ENCODE measurements at places on chromosomes 13 and 19.

DNA sequence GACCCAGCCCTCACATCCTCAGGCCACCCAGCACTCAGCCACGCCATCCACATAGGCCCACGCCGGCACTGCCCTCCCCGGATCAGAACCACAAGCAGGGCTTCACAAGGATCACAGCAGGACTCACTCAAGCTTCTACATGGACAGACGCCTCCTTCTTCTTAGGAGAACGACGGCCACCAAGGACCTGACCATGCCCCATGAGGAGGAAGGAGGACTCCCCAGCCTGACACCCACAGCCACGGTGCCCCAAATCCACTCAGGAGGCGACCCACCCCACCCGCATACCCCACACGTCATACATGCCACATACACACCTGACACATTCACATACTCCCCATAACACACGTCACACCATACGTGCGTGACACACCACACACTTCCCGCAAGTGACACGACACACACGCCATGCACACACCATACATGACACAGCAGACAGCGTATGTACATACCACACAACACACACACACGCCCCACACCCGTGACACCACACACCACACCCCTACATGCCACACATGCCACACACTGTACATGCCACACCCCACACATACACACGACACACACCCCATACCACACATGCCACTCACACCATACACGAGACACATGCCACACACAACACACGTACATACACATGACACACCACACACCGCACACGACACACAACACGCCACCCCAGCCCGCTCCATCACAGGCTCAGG lies 50.4 kb downstream of the MLLT1 start:
- no peak for DNase-seq

- DNase-seq, result no peak
Observed at GRCh38 chr13:113052971-113053370, 52.6 kb upstream of the F7 start.

GRCh38 chr19:4633140-4633967 lies 6.0 kb upstream of the TNFAIP8L1 start:
- peak; percentile 20 for DNase-seq

- DNase-seq, result no peak
Observed at GRCh38 chr13:76647550-76647949, 238.7 kb downstream of the KCTD12 start.

DNA sequence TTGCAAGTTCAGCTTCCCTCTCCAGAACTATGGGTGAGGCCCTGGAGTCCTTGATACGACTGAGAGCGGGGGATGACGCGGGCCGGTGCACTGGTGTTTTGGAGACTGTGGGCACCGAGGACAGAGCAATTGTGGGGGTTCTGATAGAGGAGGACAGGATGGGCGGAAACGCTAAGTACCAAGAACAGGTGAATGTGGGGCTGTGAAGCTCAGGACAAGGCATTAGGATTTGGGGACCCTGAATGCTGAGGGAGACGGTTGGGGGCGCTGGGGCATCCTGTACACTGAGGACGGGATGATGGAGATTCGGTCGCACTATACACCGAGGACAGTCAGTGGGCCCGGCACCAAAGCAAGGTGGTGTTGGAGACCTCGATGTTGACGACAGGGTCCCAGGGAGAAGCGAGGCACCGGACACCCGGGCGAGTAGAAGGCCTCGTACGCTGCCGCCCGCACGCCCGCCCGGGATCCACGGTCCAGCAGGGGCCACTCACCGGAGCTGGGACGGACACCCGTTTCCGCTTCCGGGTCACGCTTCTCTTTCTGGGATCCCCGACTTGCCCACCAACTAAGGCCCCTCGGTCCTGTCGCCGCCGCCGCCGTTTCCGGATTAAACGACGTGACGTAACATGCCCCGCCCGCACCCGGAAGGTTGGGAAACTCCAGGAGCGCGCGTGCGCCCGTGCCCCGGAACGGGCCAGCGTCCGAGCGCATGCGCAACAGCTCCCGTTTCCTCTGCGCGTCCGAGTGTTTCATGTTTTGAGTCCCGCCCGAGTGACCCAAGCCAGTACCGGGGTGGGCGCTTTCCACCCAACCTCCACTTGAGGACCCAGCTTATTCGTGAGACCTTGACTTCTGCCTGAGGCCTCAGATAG lies at the start of gene CHMP2A:
Gene CHMP2A, minus strand, starts transcription at position 612 of the 875 bp plus-strand sequence. CDS start 893 bp downstream, outside the sequence.
- DNase-seq, result peak; percentile 97

DNA sequence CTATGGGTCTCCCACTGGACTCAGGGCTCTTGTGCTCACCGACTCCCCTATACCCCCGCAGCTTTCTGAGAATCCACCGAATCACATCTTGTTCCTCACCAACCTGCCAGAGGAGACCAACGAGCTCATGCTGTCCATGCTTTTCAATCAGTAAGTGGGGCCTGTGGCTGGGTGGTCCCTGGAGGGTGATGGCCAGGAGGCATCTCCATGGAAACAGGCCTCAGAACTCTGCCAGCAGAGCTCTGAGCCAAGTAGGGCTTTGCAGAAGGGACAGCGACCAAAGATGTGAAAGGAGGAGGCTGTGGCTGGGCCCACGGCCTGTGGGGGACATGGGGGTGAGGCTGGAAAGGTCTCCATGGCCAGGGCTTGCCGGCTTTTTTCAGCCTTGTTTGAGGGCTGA lies 11.8 kb upstream of the MIA start:
- no peak for DNase-seq

GRCh38 chr19:45117671-45118070 lies 24.7 kb downstream of the PPP1R37 start:
- no peak for DNase-seq

- DNase-seq, result no peak
Observed at GRCh38 chr13:23636360-23636759, 66.1 kb downstream of the TNFRSF19 start.

DNA sequence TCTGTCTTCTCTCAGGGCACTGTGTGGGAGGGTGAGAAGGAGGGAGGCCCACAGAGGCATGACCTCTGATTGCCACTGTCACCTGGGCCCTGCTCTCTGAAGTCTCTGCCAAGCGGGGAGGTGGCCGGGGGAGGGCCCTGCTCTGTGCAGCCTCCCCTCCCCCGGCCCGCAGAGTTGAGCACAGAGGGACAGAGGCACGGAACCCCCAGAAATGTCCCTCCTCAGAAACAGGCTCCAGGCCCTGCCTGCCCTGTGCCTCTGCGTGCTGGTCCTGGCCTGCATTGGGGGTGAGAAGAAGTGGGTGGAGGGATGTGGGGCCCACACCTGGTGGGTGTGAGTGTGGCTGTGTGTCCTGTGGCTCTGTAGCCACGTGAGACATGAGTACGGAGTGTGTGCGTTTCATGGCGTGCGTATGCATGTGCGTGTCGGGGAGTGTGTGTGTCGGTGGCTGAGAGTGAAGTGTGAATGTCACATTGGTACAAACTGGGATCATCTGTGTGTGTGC lies at the start of gene APOC4:
Gene APOC4, plus strand, starts transcription at position 171 of the 505 bp plus-strand sequence. Its CDS starts 41 bp downstream, at position 212.
- DNase-seq, result no peak

DNA sequence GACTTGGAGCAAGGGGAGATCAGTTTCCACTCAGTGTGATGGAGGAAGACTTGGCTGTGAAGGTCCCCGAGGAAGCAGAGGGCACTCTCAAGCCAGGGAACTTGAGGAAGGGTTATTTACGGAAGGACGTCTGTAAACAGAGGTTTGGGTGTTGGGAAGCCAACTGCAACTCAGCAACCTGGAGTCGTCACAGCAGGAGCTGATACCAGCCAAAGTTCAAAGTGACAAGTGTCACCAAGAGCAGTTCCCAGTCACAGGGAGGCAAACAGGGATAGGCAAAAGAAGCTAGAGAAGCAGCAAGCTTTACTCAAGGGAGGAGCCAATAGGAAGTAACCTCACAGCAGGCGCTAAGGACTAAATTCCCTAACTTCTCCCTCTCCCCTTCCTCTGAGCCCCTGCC lies 205.5 kb downstream of the EFNB2 start:
- DNase-seq, result no peak

DNA sequence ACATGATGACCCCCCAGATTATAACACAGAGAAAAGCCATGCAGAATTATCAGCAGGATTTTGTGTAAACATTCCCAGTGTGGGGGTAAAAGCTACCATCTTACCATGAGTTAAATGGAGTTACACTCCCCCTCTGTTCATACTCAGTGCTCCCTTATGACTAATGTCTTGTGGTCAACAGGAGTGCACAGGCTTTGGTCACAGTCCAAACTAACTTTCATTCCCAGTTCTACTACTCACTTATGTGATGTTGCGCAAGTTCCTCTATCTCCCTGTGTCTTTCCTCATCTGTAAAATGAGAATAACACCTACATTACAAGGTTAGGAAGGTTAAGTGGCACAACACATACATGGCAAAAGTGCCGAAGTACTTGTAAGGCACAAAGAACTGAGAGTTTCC lies 277.9 kb downstream of the RBM26 start:
- no peak for DNase-seq

GRCh38 chr13:39463611-39464010 lies 139.4 kb downstream of the LHFPL6 start:
- no peak for DNase-seq

GRCh38 chr13:92122186-92122853 lies 723.9 kb downstream of the GPC5 start:
- no peak for DNase-seq

DNA sequence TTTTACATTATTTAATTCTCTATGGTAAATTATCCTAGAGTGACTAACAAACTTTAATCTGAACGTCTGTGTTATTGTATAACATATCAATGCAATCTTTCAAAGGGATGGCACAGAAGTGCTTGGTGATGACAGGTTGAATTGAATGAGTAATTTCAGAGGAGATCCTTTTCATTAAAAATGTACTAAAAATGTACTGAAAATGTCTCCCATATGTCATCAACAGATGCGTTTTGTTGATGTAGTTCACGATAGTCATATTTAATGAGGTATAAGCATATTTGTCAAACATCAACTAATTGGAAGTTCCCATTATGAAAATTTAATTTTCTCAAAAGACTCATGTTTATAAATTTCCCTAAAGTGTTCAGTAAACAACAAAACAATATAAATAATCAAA lies 1434.7 kb upstream of the PCDH20 start:
- DNase-seq, result no peak

- DNase-seq, result no peak
Observed at GRCh38 chr13:30787738-30788525, 52.6 kb downstream of the ALOX5AP start.

- DNase-seq, result no peak
Observed at GRCh38 chr19:54319049-54319448, 6.1 kb upstream of the LILRA5 start.

DNA sequence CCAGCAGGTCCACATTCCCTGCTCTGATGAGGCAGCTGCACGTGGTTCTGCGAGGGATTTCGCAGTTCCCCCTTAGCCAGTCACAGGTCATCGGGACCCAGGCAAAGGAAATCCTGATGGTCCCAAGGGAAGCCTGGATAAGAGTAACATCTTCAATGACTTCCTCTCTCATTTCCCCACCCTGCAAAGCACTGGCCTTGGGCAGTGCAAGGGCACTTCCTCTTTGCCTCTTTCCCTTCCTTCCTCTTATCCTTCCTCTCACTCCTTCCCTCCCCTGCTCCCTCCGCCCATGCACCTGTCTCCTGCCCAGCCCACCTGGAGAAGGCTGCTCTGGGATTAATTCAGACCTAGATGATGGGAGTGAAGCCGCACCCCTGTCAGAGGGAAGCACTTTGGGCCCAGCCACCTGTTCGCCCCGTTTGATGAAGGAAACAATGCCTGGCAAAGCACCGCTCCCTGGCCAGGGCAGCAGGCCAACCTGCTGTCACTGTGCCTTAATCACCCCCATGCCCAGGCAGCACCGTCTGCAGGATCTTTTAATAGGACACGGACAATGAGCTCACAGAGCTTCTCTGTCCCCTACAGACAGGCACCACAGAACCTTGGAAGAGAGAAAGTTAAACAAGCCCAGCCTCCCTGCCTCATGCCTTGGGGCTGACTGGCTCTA lies 113.5 kb upstream of the PABPC3 start:
- no peak for DNase-seq

GRCh38 chr13:89066868-89067466 lies 1395.8 kb downstream of the SLITRK5 start:
- DNase-seq, result no peak

DNA sequence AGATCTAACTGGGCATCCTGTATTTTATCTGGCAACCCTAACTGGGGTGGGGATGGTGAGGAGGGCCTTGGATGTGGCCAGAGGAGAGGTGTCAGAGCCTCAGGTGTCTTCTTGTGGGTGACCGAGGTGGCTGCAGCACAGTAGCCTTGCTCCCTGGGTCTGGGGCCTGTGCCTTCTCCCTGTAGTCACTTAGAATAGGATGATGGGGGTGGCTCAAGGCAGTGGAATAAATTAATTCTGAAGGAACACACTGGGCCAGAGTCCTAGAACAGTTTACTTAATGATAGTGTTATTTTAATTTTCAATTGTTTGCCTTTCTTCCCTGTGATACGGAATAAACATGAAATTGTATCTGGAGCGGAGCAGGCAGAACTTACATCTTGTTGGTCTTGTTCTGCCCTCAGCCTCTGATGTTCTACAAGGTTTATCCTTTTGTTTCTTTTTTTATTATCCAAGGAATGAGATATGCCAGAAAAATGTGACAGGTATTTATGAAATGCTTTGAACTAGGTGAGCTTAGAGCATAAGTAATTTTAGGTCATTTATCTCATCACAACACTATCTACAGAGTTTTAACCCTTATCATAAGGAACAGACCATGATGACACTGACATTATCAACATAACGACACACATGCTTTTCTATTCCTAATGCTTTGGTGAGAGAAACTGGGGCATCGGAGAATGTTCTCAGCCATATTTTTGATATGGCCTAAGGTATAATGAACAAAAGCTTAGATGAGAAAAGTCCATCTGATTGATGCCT lies 51.4 kb downstream of the LRCH1 start:
- DNase-seq, result no peak
